ENCODE measurements at places on chromosomes 2 and 18. TPM values are rescaled to one million over a fixed set of nuclear protein-coding genes. Genes with fewer than 3 reads are reported as not detected.
A peak's percentile ranks its signal among the peaks of the same experiment; 100 is the strongest.

- no peak for DNase-seq
Measured at GRCh38 chr18:46657115-46657955, at the start of gene LOXHD1. LOXHD1 (minus strand) TSS chr18:46657220; CDS start chr18:46657033, 187 bp downstream.

DNA sequence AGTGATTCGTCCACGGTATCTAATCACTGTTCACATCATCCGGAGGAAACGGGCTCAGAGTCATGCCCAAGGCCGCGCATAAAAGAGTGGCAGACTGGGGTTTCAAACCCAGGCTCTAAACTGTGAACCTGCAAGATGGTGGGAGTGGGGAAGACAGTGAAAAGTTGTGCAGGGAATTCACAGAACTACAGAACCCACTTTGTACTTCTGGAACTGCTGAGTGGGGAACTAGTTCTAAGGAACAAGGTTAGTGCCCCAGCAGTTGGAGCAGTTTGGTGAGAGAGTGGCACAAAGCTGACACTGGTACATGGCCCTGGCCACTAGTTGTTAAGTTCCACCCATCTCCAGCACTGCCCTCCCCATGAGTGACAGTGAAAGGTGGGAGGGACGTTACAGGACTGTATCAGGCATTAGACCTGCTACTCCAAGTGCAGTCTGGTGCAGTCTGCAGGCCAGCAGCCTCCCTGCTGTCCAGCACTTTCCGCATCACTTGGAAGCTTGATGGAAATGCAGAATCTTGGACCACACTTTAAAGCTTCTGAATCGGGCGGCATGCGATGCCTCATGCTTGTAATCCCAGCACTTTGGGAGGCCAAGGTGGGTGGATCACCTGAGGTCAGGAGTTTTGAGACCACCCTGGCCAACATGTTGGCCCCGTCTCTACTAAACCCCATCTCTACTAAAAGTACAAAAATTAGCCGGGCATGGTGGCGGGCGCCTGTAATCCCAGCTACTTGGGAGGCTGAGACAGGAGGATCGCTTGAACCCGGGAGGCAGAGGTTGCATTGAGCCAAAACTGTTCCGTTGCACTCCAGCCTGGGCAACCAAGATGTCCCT is 47.3 kb downstream of the C2orf42 start:
- peak; percentile 73 for DNase-seq

DNA sequence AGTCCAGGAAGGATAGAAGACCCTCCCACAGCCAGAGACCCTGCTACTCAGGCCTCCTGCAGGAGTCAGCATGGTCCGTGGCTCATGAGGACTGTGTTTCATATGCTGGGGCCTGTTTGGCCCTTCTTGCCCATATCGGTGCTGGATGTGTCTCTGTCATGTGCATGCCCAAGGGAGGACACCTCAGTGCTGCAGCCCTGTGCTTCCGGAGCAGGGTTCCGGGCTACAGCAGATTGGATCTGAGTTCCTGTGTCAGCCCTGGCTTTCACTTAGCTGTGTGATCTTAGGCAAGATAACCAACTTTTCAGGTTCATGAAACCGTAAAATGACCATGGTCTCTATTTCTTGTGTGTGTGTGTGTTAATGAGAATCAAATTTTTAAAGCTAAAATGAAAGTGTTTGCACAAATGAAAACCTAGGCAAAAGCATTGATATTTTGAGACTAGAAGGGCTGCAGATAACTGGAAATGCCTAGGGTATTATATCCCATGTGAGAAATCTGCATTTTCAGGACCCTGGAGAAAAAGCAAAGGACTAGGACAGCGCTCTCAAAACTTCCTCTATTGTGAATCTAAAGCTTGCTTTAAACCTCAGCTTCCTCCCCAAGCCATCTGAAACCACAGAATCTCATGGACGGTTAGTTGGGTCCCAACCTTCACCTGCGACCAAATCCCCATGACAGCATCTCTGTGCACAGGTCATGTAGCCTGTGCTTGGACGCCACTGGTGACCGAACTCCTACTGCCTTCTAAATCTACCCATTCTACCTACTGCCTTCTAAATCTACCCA is 58.8 kb upstream of the CAPN13 start:
- DNase-seq: no peak

Gene CYP27A1
- 31.0 TPM for total RNA-seq

Gene RBMS1
- total RNA-seq: 21.6 TPM
